Stimulated activated CD4-positive, alpha-beta T cell treated with anti-CD3 and anti-CD28 coated beads, Interleukin-1b, Interleukin-23, amount 100 ng/mL, for 24 hours (primary cell): ENCODE measurements at places on chromosomes 1 and 21.

GRCh38 chr1:209736490-209737117, 19.2 kb upstream of the TRAF3IP3 start:
- DNase-seq: no peak

GRCh38 chr1:5485968-5486696, 506.1 kb downstream of the NPHP4 start:
- no peak for DNase-seq

- no peak for DNase-seq
Measured at GRCh38 chr1:37240897-37241296, 206.6 kb upstream of the GRIK3 start.

GRCh38 chr1:74773582-74773981, 40.6 kb downstream of the TYW3 start:
- DNase-seq: no peak

DNA sequence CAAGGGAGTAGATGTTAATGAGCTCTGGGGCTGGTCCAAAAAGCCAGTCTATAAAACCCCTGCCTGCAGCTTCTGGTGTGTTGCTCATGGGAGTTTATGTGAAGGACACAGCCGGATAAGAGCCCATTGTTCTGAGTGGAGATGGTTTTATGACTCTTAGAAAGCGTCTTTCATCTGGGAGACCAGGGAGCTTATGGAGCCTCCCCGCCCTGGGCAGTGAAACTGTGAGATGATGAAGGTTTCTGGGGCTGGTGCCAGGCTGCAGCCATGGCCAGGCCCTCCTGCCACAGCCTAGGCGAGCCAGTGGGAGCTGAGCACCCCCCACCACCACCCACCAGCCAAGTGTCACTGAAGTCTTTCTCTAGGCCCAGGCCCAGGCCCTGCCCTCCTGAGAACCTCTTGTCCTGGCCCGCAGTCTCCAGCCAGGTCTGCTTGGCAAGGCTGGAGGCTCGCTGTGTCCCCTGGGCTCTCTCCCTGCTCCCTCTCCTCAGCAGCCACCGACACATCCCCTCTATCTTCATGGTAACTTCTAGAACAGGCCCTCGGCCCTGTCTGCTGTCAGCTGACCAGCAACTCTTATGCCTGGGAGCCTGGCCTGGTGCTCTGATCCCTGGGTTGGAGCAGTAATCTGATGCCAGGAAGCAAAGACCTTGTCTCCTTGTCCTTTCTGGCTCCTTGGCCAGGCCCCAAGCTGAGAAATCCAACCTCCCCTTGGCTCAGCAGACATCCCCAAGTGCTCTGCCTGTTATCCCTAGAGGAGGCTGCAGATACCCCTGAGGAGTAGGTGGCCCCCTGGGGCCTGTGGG, 7.6 kb upstream of the ARHGEF10L start:
- no peak for DNase-seq

GRCh38 chr1:82090104-82090503, 289.4 kb downstream of the ADGRL2 start:
- DNase-seq: no peak

GRCh38 chr1:40712405-40712944, 21.0 kb downstream of the NFYC start:
- no peak for DNase-seq

DNA sequence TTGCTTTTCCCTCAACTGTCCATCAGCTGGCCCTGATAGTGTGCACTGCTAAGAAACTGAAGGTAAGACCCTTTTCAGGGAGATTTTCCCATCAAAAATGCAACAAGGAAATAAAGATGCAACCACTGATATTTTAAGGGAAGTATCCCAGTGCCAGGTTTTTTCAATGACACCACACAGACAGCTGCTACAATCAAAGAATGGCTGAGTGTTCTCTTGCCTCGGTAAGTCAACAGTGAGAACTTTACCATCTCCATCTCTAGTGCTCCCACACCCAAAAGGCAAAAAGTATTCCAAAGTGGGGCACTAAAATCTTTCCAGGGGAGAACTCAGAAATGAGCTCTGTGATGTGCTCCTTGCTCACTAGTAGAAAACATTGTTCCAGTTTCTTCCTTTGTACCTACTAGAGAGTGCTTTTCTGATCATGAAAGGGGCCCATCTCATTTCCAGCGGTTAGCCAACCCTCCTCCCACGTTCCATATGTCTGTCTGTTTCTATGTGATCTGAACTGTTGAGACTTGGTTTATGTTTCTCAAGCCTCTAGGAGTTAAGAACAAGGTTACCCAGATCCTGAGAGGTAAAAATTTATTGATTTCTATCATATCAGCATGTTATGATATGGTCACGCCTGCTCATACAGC, 67.6 kb upstream of the NEK2 start:
- DNase-seq: no peak

- DNase-seq: no peak
Measured at GRCh38 chr1:98817821-98818220, 156.3 kb downstream of the SNX7 start.

DNA sequence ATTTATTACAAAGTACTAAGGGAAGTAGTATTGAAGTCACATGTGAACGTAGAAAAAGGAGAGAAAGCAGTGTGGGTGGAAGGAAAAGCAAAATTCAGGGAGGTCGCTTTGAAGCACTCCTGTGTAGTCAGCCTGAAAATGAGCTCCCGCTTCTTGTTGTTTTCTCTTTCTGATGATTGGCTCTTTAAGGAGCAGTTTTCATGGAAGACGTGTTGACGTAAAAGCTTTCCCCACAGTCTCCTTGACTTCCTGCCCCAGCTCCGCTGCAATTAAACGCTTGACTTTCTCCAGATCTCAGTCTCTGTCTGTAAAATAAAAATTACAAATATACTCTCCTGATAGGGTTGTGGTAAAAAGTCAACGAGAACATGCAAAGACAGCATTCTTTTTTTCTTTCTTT, 661.5 kb upstream of the ZP4 start:
- no peak for DNase-seq

- no peak for DNase-seq
Measured at GRCh38 chr1:94949681-94950661, 23.1 kb upstream of the CNN3 start.

GRCh38 chr1:51962486-51963356, 27.8 kb downstream of the RAB3B start:
- DNase-seq: no peak

- no peak for DNase-seq
Measured at GRCh38 chr1:170146720-170147263, 1.0 kb downstream of the NTMT2 start.

DNA sequence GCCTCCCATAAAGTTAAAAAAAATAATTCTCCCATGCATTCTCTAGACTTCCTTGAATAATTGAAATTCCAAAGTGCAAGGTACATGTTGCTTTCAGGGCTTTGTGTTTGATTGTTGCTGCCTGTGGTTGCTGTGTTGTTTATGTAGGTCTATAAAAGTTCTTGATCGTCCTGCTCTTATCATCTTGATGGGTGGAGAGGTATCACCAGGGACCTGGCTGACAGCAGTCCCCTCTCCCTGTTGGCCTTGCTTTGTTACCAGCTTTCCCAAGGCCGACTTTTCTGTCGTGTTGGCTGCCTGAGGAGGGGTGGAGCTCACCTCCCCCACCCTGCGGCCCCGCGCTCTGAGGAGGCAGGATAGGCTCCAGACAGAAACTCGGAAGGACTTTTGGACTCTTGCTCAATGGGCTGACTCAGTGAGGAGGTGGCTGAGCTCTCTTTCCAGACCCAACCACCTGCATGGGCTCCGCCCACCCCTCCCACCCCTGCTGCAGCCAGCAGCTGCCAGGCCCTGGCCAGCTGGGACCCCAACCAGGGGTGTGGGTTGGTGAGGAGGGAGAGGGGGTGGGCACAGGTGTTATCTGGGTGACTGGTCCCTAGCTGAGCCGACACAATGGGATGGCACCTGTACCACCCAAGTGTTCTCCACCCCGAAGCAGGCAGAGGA, 2.0 kb downstream of the INAVA start:
- DNase-seq: no peak

DNA sequence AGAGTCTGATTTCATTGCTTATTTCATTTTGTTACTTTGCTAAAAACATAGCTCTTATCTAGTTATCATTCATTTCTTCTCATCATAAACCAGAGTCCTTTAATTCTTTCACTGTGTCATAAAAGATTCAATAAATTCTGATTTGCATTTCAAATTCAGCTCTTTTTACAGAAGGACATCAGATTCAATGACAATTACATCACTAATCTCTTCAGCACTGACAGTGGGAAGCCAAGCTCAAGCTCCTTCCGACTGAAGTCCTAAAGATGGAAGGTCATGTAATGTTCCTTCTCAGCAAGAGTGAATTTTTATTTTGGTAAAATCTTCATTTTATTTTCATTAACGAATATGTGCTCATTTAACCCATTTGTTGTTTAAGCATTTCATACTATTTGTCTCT, 530.7 kb upstream of the ADGRL2 start:
- DNase-seq: no peak

- no peak for DNase-seq
Measured at GRCh38 chr1:56429288-56429687, 150.1 kb downstream of the PLPP3 start.

DNA sequence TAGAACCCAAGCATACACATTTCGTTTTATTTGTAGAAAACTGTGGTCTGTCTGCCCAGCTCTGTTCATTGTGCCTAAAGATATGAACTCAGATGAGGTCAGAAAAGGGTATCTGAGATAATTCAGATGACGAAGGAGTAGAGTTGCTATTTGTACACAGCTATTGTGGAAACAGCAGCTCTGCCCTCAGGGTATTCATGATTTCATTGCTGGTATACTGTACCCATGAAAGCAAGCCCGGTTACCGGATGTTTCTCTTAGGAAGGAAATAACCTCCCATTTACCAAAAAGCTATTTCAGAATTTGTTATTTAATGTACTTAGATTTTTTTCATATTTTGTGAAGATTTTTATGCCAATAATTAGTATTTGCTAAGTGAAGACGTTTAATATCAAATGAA, 37.8 kb downstream of the SMAP2 start:
- no peak for DNase-seq

- DNase-seq: no peak
Measured at GRCh38 chr1:219130366-219130935, 43.2 kb upstream of the LYPLAL1 start.
